ENCODE measurements at places on chromosomes 4 and X. TPM values are rescaled to one million over a fixed set of nuclear protein-coding genes. Genes with fewer than 3 reads are reported as not detected.

XPNPEP2 gene
- total RNA-seq = 0.31 TPM

GRCh38 chr4:152961773-152962115 is 25.6 kb downstream of the FHDC1 start:
- DNase-seq = no peak

PWWP3B gene
- total RNA-seq = 1.4 TPM

DNA sequence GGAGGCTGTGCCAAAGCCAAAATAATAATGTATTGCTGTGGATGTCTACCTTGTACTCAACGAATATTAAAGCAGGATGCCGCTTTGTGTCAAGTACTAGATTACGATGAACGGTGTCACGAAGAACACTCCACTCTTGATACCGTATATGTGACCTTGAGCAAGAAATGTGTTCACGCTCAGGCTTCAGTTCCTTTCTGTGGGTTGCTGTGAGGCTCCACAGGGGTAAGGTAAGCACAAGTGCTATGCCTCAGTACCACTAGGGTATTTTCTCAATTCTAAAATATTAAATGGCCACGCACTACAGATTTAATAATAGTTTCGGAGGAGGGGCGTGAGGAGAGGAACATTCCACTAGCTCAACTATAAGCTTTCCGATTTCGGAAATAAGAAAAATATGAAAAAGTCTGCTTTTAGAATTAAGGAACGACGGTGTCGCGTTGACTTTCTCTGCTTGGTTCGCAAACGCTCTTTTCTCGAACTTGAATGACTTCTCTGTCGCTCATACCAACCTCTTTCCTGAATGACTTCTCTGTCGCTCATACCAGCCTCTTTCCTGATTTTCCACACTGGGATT is 607 bp upstream of the SCOC start:
- no peak for DNase-seq

GRCh38 chr4:84985952-84986351 is 19.5 kb upstream of the WDFY3 start:
- no peak for DNase-seq

All from occipital lobe (tissue), 3 donors.